ENCODE measurements at places on chromosomes 1 and 21.
A peak's percentile ranks its signal among the peaks of the same experiment; 100 is the strongest.

GRCh38 chr1:54027848-54028247 lies 9.9 kb upstream of the LDLRAD1 start:
- no peak overlapping the region for H3K4me3 ChIP-seq
- no peak overlapping the region for H3K27ac ChIP-seq
- DNase-seq: no peak
- no peaks in the 10 kb centered on the region for H3K27me3 ChIP-seq
- H3K36me3 ChIP-seq: peaks cover 23% of the 10 kb centered on the region

DNA sequence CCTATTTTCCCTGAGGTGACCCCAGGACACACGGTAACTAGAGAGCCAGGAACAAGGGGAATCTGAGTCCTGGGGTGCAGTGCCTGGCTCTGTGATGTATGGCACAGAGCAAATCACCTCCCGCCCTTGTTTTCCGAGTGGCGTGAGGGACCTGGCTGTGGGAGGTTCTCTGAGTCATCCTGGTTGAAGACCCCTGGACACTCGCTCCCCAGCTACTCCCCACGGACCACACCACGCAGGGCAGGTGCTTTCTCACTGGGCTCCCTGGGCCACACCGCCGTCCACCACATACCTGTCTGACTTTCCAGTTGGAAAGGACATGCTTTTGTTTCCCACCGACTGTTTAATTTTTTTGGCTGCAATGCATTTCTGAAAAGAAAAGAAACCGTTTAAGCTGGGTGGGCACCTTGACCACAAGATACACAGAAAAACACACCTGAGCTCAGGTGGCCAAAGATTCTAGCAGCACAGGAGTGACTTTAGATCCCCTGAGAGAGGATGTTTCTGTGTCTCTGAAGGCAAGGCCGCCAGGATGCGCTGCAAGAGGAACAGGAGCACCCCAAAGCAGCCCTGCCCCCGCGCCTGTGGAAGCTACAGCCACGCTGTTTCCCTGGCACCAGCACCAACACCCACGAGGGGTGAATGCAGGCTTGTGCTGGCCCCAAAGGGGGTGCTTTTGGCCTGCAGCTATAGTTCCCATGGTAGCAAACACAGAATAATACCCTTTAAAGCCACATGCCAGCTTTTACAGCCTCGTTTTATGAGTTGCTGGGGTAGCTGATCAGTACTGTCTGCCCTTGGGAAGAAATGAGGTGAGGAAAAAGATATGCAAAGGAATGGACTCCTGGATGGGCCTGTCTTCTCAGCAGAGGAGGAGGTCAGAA lies 8.1 kb upstream of the SRM start:
- no peaks in the 10 kb centered on the region for H3K27me3 ChIP-seq
- DNase-seq: no peak
- H3K4me3 ChIP-seq: no peak overlapping the region
- peaks cover 51% of the 10 kb centered on the region for H3K36me3 ChIP-seq

DNA sequence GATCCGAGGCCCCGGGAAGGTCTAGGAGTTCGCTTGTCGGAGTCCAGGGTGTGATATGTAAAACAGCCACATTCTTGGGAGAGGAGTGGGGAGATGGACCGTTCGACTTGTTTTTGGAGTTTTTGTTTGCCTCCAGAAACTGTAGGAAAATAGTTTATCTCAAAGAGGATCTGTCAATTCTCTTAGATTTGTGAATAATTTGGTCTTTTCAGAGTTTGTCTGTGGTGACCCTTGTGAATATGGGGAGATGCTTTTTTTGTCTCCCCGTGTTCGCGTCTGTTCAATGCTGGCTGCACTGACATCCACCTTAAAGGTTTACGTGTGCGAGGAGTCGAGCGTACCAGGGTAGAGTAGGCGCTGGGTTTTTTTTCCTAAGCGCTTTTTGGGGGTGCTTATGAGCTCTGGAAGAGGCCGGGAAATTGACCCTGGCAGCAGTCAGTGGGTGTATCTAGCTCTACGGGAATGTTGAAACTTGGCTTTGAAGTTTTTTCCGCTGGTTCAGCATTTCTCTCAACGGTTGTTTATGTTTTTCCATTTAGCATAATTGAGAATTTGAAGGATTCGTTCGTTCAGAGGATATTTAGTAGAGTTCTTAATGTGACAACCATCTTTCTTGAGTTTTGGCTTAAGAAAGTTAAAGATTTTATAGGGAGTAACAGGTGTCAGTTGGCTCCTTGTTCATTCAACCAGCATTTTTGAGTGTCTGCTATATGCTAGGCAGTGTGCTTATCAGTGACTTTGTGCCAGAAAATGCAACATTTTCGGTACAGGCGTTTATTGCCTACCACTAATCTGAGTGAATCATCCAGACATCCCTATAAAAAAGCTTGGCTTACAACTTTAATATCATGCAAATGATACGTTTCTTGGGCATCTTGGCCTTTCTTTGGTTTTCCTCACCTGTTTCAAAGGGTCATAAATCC lies 1.2 kb downstream of the SZRD1 start:
- H3K27ac ChIP-seq: peak overlapping the region; percentile 99
- peaks cover 5% of the 10 kb centered on the region for H3K36me3 ChIP-seq
- DNase-seq: no peak
- H3K27me3 ChIP-seq: no peaks in the 10 kb centered on the region

- H3K36me3 ChIP-seq: no peaks in the 10 kb centered on the region
- no peak overlapping the region for H3K27ac ChIP-seq
- peaks cover 2% of the 10 kb centered on the region for H3K4me1 ChIP-seq
- H3K27me3 ChIP-seq: peaks cover 20% of the 10 kb centered on the region
Measured at GRCh38 chr1:30511106-30511505, 212.3 kb downstream of the MATN1 start.

DNA sequence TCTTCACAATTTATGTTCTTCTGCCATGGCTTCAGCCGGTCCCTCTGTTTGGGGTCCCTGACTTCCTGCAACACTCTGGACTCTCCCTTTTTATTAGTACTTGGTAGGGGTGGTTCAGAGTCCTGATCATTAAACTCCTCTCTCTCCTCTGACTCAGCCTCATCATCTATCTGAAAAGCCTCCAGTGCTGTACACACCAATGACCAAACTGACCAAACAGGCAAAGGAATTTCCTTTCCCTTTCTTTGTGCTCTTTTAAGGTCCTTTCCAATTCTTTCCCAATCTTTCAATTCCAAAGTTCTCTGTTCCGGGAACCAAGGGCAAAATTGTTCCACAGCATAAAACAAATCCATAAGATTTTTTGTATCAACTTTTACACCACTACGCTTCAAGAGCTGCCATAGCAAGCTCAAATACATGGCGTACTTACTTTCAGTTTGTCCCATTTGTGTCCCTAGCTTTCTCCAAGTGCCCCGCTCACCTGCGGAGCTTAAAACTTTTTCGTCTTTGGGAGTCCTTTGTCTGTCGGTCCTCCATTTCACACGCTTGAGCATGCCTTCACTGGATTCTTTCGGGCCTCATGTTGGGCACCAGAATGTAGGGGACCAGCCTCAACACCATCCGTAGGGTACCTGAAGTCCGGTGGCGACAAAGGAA lies 9.6 kb downstream of the DAP3 start:
- no peak for DNase-seq
- H3K36me3 ChIP-seq: peaks cover 45% of the 10 kb centered on the region

DNA sequence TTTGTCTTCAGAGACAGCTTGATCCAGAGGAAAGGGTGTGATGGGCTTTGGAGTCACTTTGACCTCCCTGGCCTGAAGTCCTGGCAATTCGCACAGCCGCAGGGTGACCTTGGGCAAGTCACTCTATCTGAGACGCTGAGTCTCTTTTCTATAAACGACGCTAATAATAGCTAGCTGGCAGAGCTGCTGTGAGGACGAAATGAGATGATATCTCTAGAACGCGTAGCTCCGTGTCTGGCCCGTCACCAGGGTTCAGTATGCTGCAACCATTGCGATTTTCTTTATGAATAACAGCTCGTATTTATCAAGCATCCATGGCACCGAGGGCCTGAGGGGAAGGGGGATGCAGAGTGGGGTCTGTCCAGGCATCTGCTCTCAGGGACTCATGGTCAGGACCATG lies 58.7 kb downstream of the IGSF21 start:
- peaks cover 33% of the 10 kb centered on the region for H3K27me3 ChIP-seq
- no peak overlapping the region for H3K4me3 ChIP-seq
- H3K27ac ChIP-seq: no peak overlapping the region
- no peak for DNase-seq
- no peaks in the 10 kb centered on the region for H3K36me3 ChIP-seq

Measured in mesothelial cell of epicardium (in vitro differentiated cells).